ENCODE measurements at places on chromosomes 5 and 9.
A peak's percentile ranks its signal among the peaks of the same experiment; 100 is the strongest.

GRCh38 chr9:133979273-133979920 lies 12.7 kb downstream of the VAV2 start:
- DNase-seq, result no peak

DNA sequence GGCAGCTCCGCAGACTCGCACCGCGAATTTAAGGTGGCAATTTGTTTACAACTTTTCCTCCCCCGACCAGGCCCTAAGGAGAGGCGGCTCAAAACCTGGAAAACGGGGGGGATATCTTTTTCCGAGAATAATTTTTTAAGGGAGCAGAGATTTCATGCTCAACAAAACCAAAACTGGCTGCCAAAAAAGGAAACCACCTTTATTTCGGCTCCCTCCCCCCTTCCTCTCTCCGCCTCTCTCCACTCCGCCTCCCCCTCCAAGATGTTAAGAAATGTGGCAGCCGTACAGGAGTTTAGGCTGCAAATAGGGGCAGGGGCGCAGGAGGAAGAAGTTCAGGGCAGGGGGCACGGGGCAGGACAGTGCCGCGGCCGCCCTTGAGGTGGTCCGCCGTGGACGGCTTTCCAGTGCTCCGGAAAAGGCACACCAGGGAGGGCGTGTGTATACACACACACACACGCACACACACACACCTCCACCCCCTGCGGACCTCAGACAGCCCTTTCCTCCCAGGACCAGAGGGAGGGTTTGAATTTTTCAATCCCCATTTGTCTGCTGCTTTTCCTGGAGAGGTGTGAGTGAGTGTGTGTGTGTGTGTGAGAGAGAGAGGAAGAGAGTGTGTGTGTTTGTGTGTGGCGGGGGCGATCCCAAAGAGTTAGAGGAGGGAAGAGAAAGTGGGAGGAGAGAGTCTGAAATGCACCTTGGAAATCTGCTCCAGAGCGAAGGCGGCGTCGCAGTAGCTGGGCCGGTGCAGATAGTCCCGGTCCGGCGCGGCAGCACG lies 9.1 kb downstream of the PTCH1 start:
- DNase-seq, result peak; percentile 12

DNA sequence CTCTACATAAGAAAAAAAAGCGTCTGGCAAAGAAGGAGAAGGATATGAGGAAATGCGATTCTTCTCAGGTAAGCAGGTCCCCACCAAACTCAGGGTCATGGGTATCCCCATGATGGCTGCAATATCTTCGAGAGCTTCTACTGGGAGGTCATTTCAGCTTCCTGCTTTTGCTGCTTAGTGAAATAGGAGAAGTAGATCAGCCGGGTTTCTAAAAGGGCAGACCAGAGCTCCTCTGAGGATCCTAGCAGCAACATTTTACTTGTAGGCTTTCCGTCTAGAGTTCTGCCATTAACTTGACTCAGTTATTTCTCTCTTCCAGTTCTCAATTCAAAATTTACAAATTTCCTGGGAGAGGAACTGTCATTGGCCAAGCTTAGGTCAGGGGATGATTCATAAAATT lies 134.7 kb downstream of the DPYSL3 start:
- DNase-seq, result no peak

- DNase-seq, result no peak
Observed at GRCh38 chr9:89755821-89756220, 151.0 kb downstream of the GADD45G start.

- no peak for DNase-seq
Observed at GRCh38 chr5:53298841-53299240, 181.6 kb upstream of the FST start.

DNA sequence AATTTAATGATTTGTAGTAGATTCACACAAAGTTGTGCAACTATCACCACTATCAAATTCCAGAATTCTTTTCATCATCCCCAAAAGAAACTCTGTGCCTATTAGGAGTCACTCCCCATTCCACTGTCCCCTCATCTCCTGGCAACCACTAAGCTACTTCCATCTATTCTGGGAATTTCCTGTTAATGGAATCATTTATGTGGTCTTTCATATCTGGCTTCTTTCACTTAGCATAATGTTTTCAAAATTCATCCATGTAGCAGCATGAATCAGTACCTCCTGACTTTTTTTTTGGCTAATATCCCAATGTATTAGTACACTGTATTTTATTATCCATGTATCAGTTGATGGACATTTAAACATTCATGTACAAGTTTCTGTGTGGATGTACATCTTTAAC lies 157.6 kb downstream of the TTC39B start:
- DNase-seq, result no peak

GRCh38 chr9:121107029-121107428 lies 32.3 kb downstream of the CNTRL start:
- DNase-seq, result no peak

GRCh38 chr5:176959051-176959450 lies 47.5 kb downstream of the UIMC1 start:
- DNase-seq, result no peak

DNA sequence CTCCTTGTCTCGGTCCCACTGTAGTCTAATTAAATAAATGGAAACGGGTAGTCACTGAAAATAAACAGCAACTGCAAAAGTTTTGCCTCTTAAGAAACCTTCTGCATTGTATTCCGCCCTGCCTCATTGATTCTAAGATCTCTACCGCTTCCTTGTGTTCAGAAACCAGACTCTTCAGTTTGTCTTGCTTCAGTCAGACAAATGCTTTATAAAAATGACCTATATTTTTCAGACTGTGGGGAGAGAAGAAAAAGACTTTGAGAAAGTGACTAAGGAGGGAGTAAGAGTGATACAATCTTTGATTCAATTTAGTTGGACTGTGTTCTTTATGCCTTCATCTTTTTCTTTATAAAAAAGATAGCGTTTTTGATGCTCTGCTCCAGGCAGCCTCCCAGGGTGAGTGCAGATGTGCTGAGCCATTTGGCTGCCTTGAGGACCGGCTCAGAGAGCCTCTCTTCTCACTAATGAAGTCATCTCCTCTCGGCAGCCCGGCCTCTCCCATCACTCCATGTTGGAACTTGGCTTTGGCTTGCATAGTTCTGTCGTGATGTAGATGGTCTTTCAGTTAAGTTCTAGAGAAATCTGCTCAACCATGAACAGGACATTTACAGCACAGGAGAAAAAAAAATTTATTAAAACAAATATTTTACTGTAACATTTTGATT lies 4.0 kb upstream of the VCAN start:
- no peak for DNase-seq

GRCh38 chr5:73464016-73464745 lies 15.6 kb upstream of the FOXD1 start:
- DNase-seq, result no peak

GRCh38 chr5:28234356-28234968 lies 1196.1 kb upstream of the CDH9 start:
- no peak for DNase-seq

DNA sequence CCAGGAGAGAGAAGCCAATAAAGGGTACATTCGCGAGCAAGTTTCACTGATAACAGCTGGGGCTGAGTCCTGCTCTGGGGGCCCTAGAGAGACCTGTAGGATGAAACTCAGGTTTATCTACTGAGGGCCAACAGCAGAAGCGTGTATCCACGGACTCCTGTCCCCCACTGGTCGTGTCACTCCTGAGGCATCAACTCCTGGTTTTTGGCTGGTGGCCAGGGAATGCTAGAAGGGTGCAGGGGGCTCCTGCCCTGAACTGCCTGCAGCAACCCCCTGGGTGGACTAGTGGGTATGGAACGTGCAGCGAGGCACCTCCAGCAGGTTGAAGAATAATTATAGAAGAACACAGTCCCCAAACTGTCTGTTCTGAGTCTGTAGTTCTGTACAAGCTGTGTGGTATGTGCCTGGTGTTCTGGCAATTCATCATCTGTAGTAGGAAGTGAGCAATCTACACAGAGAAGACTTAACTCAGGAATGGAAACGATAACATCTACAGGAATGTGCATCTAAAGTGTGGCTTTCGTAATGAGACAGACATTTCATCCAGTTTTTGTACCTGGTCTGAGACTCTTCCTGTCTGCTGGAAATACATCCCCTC lies 64.5 kb upstream of the GNA14 start:
- DNase-seq, result no peak

GRCh38 chr5:164688437-164688836 lies 1183.0 kb downstream of the MAT2B start:
- no peak for DNase-seq

DNA sequence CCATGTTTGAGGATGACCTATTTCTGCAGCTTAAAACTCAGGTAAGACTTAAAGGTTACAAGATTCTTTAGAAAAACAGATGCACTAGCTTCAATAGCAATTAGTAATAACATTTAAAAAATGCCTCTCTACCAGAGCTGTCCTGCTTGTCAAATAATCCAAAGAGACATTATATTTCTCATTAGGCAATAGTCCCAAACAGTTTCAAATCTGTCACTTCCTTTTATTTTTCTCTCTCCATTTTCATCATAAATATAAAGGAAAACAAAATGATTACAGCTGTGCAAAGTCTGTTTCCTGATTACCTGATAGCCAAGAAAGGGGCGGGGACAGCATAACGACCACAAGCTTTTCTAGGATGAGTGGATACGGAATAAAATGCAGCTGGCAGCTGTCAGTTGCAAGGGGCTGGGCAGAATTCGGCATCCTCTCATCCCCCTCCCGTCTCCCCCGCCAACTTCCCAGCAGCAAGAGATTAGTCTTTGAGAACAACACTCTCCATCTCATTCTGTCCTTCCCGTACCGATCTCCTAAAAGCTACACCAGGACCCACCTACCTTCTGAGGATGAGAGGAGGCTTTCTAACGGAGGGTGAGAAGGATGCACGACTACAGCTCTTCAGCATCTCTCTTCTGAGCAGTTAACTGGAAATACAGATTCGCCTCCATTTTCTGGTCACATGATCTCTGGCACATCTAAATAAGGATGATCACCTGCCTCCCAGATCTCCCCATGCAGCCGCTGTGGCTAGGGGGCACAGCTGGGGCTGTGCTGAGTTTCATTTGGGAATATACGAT lies 72.5 kb upstream of the PCA3 start:
- no peak for DNase-seq

DNA sequence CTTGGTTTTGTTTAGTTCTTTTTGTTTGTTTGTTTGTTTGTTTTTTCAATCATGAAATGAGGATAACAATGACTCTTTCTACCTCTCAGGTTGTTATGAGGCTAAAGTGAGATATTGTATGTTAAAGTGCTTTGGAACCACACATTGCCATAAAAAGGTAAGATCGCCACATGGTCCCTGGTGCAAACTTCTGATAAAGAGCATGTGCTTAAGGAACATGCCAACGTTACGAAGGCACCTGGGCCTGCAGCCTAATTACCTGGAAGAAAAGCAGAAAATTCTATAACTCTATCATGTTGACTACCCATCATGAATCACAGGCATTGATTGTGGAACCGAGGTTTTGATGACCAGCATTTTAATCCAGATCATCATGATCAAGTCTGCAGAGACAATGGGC lies 151.8 kb downstream of the DROSHA start:
- DNase-seq, result no peak

DNA sequence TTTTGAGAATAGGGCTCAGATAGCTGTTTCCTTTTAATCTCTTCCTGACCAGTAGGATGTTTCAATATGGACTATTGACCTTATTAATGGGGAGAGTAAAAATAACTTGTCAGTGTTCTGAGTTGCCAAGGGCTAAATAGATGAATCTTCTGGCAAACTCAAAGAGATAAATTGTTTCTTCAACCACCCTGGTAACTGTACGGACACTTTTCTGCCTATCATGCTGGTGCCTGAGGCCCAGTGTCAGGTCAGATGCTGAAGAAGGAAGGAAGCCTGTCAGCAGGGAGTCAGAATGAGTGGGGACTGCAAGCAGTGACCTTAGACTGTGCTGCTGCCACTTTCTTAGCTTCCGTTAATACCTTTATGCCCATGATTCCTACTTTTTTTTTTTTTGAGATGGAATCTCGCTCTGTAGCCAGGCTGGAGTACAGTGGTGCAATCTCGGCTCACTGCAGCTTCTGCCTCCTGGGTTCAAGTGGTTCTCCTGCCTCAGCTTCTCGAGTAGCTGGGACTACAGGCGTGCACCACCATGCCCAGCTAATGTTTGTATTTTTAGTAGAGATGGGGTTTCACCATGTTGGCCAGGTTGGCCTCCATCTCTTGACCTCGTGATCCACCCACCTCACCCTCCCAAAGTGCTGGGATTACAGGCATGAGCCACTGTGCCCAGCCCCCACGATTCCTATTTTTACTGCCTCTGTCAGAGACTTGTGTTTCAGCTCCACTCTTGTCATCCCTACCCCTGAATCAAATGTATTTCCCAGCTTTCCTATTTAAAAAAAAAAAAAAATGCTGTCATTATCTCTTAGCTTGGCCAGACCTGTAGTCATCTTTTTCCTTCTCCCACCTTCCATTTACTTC lies 33.7 kb downstream of the TGFBR1 start:
- DNase-seq, result no peak

GRCh38 chr9:120284821-120285220 lies 295.1 kb downstream of the CDK5RAP2 start:
- DNase-seq, result no peak

GRCh38 chr5:79225441-79225840 lies 10.5 kb upstream of the JMY start:
- no peak for DNase-seq

DNA sequence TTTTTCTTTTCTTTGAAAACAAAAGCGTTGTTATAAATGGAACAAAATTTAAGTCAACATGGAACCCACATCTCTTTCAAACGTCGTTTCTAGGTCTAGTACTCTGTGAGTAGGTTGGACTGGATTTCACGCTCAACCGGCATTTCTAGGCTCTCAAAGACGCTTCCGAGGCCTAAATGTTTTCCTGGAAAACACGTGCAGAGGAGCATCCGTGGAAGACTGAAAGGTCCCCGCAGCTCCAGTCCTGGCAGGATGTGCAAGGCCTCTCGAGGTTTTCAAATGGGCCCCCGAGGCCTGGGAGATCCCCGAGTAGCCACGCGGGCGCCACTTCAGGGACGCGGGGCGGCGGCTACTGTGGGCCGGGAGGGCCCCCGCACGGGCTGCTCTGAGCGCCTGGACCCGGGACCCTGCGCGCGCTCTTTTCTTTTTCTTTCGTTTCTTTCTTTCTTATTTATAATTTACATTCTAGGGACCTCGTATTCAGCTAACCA lies 4.2 kb upstream of the IRX2 start:
- DNase-seq, result no peak

DNA sequence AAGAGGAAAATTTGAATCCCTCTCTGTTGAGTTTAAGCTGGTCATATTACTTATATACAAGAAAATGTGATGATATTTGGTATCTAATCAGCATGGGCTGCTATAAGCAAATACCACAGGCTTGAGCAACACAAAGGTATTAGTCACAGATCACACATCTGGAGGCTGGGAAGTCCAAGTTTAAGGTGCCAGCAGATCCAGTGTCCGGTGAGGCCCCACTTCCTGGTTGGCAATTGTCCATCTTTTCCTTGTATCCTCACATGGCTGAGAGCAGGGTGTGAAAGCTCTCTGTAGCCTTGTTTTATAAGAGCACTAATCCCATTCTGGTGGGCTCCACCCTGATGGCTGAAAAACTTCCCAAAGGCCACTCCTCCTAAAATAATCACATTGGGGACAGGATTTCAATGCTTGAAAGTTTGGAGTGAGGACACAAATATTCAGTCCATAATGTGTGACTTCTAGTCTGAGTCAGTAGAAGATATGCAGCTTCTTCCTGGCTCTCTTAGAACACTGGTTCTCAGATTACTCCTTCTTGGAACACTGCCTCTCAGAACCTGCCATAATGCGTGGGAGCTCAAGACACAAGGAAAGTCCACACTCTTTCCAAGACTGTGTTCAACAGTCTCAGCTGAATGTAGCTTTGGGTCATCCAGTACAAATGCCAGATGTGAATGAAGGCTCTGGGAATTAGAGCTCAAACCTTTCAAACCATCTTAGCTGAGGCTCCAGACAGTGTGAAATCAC lies 124.1 kb downstream of the PRDM9 start:
- DNase-seq, result no peak

Data from esophagus squamous epithelium (tissue), 5 donors.